ENCODE measurements at places on chromosomes 11 and 22.

GRCh38 chr11:103798026-103798425 lies 238.4 kb upstream of the DDI1 start:
- DNase-seq = no peak

DNA sequence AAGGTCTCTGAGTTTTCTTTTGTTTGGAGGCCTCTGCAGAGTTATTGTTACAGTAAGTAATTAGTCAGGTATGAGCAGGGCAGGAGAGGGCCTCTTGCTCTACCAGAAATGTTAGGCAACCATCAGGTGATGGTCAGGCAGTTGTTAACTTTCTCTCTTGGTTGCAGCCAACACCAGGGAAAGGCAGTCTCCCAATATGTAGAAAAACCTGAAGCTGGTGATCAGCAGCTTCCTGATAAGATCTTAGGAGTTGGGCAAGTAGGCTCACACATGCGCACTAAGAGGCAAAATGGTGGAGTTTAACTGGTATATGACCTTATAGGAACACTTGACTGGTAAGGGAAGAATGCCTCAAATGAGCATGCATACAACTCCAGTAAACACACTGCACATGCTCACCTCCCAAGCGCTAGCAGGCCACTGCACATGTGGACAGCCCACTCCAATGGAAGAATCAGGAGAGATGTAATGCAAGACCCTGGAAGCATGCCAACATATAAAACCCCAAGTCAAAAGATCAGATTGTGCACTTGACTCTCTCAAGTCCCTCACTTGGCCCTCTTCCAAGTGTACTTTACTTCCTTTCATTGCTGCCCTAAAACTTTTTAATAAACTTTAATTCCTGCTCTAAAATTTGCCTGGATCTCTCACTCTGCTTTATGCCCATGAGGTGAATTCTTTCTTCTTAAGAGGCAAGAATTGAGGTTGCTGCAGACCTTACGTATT lies 23.7 kb upstream of the SLC35F2 start:
- DNase-seq = peak; percentile 12

- DNase-seq = no peak
These were observed 85.0 kb downstream of the RPL27A start for GRCh38 chr11:8767466-8768142.

DNA sequence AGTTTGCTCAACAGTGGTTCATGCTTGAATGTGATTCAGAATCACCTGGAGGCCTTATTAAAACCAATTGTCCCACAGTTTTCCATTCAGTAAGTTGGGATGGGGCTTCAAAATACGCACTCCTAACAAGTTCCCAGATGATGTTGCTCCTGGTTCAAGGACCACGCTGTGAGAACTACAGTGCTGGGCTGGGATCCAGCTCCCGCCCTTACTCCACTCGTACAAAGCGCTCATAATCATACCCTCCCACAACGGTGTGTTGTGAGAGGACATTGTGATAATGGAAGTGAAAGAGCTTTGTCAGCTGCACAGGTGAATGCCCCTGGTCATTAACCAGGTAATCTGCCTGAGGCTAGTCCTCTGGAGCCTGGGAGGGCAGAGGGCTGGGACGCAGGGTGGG lies 1.3 kb upstream of the CD82 start:
- peak; percentile 88 for DNase-seq

DNA sequence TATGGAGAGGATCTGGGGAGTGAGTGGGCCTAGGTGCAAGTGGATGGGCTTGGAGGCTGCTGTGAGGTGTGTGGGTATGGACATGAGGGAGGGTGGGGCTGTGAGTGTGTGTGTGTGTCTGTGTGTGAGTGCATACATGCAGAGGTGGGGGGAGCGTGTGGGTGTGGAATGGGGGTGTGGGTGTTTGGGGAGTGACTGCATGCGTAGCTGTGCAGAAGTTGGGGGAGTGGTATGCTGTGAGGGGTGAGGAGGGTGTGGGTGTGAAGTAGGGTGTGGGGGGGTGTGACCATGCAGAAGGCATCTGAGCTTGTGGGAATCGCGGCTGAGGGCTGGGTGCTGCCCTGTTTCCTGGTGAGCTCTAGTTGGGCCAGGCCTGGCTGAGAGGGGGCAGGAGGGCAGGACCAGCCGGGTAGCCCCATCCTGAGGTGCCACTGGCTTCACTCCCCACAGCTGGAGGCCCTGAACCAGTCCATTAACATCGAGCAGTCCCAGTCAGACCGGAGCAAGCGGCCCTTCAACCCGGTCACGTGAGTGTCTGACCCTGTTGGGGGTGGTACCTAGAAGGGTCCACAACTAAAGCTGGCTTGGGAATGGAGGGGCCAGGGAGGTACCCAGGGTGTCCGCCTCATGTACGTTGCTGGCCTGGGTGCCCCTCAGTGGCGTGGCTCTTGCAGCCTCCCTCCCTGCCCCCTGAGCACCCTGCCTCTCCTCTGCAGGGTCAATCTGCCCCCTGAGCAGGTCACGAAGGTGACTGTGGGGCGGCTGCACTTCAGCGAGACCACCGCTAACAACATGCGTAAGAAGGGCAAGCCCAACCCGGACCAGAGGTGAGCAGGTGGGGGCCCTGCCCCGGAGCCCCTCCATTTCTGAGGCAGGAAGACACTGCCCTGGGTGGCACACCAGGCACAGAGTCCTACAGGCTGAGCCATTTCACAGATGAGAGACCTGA lies 16.5 kb downstream of the TMEM258 start:
- DNase-seq = no peak

- DNase-seq = no peak
These were observed 645.1 kb downstream of the TBC1D22A start for GRCh38 chr22:47407461-47408025.

- no peak for DNase-seq
These were observed 6.5 kb downstream of the ADORA2A start for GRCh38 chr22:24433828-24434470.

- DNase-seq = no peak
These were observed 50.5 kb downstream of the NNMT start for GRCh38 chr11:114346709-114347141.

GRCh38 chr11:10655943-10656576 lies 37.5 kb downstream of the IRAG1 start:
- no peak for DNase-seq

DNA sequence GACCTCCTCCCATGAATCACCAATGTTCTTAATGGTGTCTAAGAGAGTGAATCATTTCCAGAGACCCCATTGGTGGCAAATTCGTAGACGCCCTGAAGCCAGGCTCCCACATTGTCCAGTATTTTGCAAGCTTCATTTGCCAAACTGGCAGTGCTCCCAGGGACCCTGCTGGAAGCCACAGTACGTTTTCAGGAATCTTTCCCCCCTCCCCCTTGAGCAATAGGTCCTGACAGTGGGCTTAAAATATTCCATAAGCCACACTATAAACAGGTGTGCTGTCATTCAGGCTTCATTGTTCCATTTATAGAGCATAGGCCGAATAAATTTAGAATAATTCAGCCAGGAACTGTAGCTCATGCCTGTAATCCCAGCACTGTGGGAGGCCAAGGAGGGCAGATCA lies 125.3 kb downstream of the MORC2 start:
- no peak for DNase-seq

GRCh38 chr22:48099251-48099650 lies 1336.8 kb downstream of the TBC1D22A start:
- no peak for DNase-seq

- DNase-seq = no peak
These were observed 3.2 kb downstream of the CTSD start for GRCh38 chr11:1760351-1761109.

DNA sequence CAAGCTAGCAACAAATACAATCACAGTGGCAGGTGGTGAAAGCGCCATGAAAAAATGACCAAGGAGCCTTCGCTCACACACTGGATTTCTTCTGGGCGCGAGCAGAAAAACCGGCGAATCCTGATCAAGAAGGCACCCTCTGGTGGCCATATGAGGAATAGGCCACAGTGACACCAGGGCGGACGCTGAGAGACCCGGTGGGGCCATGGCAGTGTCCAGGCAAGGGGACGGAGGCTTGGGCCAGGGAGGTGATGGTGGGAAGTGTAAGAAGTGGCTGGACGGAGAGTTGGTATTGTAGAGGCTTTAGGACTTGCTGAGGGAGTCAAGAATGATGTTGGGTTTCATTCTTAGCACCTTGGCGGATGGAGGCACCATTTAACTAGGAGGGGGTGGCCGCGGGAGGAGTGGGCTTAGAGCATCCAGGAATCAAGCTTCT lies 16.9 kb upstream of the RAC2 start:
- DNase-seq = peak; percentile 12

GRCh38 chr22:25754527-25755202 lies 12.7 kb downstream of the MYO18B start:
- no peak for DNase-seq

- no peak for DNase-seq
These were observed 146.7 kb downstream of the ST3GAL4 start for GRCh38 chr11:126502159-126502558.

DNA sequence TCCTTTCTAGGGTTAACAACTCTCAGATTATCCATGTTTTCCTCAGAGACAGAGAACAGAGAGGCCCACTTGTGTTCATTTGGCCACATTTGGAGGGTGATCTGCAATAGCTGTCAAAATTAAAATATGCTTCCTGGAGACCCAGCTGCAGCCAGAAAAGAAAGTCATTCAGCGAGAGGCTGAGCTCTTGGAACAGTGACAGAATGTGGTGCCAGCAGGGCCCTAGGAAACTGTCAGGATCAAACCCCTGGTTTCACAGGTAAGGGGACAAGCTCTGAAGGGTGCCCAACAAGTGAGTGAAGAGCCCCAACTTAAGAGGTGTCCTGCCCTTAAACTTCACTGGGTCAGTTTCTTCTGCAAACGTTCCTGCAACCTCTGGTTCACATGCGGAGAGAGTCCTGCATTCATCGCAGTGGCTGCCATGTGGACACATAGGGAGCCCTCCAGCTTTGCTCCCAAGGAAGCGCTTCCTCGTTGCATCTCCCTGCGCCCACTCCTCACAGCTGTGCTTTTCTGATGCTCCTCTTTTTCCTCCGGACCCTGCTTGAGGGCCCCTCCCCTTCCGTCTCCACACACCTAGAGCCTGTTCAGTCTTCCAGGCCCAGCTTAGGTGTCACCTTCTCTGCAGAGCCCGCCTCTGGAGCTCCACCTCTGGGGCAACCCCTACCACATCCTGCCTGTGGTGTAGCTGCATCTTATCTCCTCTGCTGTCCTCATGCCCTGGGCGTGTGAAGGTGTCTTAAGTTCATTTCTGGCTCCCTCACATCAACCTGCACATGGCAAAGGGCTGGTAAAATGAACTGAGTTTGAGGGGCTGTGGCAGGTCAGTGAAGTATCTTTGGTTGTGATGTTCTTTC lies 3.9 kb downstream of the UCP3 start:
- DNase-seq = no peak
